ENCODE measurements at places on chromosomes 4 and X.

- DNase-seq = no peak
These were observed 232.8 kb upstream of the RASGEF1B start for GRCh38 chr4:81704461-81704860.

- no peak for DNase-seq
These were observed 53.2 kb downstream of the ARHGAP10 start for GRCh38 chr4:147785129-147785528.

DNA sequence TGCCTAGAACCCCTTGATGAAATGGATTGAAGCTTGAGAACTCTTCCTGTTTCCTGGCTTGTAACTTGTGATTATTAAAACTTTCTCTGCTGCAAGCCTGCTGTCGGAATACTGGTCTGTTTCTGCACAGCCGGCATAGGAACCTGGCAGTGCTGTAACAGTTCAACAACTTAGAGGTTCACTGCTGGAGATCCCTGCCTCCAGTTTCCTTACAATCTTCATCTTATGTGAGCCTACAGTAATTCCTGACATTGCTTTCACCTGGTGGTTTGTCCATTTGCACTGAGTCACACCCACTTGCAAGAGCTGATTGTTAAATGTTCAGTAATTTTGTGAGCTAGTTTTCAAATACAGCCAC, 1.3 kb upstream of the SEPSECS start:
- no peak for DNase-seq

- no peak for DNase-seq
These were observed 14.6 kb upstream of the IL13RA2 start for GRCh38 chrX:115031989-115032388.

DNA sequence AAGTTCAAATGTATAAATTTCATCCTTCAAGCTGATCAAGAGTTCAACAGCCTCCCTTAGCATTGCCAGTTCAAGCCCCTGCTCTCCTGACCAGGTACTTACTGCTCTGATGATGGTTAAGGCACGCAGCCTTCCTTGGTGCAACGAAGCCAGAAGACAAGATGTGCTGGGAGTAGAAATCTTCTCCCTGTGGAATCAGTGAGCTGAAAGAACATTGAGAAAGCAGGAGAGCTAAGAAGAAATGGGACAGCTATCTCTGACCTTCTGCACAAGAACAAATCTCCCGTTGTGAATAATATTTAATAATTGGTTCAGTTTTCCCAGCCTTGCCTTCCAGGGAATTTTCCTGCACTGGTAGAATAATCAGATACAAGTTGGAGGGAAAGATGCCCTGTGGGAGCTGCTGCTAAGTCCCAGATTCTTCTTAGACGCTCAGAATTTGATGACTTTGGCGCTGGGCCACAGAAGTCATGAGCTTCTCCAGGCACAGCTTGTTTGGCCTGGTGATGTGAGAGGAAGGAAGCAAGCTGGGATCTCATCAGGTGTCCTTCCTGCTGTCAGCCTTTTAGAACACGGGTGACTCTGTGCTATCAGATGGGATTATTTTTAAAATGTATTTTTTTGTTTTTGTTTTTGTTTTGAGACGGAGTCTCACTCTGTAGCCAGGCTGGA, 77.8 kb downstream of the CD38 start:
- no peak for DNase-seq

GRCh38 chrX:69616457-69617203, 717 bp downstream of the EDA start:
- no peak for DNase-seq

GRCh38 chr4:183872531-183872930, 32.6 kb upstream of the STOX2 start:
- DNase-seq = no peak

GRCh38 chrX:115591856-115592842, 31.2 kb downstream of the PLS3 start:
- no peak for DNase-seq
